ENCODE measurements at places on chromosomes 16 and 17.
A peak's percentile ranks its signal among the peaks of the same experiment; 100 is the strongest.

DNA sequence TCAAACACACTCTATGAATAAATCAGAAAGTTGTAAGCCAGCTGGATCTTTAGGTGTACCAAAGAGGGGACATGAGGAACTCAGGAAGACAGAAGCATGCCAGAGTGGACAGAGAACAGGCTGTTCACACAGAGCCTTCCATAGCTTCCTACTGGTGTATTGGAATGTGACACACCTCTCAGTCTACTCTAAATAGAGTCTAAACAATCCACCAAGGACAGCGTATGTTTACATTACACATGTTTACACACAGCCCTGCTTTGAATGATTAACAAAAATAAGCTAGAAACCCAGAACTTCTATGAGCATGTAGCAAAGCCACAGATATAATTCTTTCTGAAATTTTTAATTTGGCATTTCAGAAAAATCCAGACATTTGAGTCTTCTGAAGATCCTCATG lies 1279.0 kb upstream of the CDH8 start:
- no peak for DNase-seq

GRCh38 chr16:81403601-81404391 lies 40.8 kb upstream of the CMIP start:
- DNase-seq, result peak; percentile 83

DNA sequence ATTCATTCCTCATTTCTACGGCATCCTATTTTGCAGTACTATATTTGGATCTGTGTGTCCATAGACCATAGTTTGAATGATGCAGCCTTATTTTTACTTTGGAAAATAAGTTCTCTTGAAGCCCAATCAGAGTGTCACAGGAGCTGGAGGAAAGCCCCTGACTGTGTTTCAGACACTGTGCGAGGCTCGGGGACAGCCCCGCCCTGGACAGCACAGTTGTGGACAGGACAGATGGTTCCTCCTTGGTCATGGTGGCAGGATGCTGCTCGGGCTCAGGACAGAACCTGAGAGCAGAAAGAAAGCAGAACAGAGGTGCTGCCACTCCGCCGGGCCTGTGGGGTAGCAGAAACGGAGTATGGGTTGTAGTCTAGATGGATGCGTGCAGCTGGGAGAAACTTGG lies 22.9 kb downstream of the BANP start:
- no peak for DNase-seq

- no peak for DNase-seq
Observed at GRCh38 chr17:61280851-61281250, 118.8 kb upstream of the TBX2 start.

GRCh38 chr16:64532117-64532516 lies 589.7 kb downstream of the CDH11 start:
- DNase-seq, result no peak

DNA sequence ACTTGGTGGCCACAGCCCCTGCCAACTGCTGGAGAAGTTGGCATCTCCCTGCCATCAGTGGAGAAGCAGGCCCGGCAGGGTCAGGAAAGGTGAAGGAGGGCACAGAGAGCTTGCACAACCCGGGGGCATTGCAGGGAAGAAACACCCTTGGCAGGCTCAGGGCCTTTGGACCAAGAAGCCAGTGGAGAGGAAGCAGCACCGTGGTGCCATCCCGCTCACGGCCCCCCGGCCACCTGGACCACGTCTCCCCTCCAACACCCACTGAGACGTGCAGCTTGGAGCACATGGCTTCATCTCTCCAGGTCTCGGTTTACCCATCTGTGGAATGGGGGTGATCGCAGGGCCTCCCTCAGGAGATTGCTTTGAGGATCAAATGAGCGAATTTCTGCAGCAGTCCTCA lies 158.1 kb downstream of the RBFOX3 start:
- DNase-seq, result no peak

DNA sequence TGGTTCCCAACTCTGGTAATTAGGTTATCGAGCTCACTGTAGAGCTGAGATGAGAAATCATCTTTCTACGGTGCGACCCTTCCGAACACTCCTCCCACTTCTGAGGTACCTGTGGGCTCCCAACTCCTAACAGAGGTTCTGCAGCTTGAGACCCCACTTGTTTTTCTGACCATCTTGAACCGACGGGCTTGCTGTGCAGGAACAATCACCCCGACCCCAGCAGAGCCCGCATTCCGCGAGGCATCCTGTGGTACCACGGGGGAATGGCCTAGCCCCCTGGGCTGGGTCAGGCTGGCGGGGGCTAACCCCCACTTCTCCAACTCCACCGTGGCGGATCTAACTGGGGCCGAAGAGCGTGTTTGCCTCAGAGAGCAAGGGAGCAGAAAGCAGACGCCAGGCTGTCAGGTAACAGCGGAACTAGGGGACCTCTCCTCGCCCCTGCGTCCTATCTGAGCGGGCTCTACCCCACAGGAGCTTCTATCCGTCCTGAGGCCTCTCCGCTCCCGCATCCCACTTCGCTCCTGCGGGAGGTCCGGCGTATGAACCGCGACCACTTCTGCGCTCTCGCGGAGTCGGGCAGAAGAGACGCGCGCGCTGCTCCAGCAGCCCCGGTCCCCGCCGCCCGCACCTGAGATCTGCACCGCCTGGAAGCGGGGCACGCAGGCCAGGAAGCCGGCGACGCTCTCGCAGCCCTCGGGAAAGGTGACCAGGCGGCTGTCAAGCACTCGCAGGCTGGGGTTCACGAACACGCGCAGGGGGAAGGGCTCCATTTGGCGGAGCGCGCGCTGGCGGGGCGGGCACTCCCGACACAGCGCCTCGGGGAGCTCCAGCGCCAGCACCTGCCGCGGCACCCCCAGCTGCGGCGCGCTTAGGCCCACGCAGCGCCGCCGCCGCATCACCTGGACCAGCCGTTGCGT lies 761 bp downstream of the PDF start:
- DNase-seq, result peak; percentile 65

GRCh38 chr16:1834096-1834495 lies 7.1 kb downstream of the FAHD1 start:
- no peak for DNase-seq

GRCh38 chr17:80119839-80120238 lies 18.5 kb downstream of the GAA start:
- DNase-seq, result no peak

GRCh38 chr17:78924481-78925151 lies 571 bp downstream of the TIMP2 start:
- no peak for DNase-seq

DNA sequence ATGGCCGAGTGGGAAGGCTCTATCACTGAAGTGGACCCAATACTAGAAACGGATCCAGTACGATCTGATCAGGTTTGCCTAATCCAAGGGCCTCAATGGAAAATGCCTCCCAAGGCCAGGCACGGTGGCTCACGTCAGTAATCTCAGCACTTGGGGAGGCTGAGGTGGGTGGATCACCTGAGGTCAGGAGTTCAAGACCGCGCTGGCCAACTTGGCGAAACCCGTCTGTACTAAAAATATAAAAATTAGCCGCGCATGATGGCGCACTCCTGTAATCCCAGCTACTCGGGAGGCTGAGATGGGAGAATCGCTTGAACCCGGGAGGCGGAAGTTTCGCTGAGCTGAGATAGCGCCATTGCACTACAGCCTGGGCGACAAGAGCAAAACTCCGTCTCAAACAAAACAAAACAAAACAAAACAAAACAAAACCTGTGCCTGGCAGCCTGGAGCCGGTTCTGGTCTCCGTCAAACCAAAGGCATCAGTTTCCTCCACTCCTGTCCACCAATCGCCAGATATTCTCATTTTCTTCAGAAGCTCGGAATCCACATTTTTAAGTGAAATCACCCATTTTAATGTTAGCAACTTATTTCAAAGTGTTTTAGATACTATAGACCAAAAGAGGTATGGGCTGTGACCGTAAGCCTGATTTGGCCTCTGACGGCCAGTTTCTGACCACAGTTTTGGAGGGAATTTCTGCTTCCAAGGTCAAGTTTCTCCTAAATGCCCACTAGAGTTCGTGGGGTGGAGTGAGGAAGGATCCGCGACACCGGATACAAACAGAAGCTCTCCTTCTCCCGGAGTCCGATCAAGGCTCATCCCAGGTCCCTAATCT lies 664 bp downstream of the NQO1 start:
- DNase-seq, result no peak

Measured in activated CD8-positive, alpha-beta memory T cell treated with anti-CD3 and anti-CD28 coated beads, Interleukin-2, amount 50 U/mL, for 4 hours (primary cell).